ENCODE measurements at places on chromosomes 11 and 22.

DNA sequence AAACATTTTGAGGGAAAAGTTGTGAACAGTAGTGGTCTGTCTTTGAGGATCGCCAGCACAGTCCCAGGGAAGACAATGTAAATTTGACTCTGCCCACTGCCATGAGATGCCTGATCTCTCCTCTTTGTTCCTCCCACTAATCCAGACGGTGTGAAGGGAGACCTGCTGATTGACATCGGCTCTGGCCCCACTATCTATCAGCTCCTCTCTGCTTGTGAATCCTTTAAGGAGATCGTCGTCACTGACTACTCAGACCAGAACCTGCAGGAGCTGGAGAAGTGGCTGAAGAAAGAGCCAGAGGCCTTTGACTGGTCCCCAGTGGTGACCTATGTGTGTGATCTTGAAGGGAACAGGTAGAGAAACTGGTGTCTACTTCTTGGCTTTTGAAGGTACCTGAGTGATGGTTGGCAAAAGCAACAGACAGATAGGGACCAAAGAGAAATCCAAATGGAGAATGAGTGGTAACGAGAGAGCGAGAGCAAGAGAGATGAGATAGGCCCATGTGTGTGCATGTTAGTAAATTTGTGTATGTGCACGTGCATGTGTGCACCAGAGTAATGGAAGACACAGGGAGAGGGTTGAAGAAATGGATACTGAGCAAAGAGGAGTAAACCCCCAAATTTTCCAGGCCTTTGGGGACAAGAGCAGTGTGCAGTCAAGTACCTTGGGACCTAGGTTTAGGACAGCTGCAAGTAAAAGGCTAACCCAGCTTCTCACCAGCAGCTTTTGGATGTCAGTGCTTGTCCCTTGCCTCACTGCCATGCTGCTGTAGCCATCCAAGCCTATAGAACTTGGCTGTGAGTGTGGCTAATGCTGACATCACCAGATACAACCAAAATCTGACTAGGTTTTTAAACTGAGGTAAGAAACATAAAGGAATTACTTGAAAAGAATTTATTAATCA is 1.9 kb downstream of the NNMT start:
- peak; percentile 68 for DNase-seq

DNA sequence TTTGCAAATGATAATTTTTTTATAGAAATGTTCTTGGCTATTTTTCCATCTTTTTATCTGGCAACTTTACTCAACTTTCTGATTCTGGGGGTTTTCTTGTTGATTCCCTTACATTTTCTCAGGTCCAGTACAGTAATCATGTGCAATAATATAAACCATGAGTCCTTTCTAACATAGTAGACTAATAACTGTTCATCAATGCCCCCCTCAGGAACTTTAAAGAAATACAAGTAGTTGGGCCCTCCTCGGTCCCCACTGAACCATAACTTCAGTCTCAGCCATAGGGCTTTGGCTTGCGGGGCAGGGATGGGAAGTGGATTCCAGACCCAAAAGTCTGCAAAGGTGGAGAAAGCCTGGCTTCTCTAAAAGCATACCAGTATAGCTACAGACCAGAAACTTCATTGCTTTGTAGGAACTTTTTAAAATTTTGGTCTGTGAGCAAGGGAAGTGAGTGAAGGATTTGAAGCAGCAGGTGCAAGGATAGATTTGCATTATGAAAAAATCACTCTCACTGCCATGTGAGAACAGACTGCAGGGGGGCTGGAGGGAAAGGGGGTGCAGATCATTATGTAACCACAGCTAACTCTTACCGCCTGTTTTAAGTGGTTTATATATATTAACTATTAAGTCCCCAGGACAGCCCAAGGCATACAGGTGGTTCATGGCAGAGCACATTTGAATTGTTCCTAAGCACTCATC is 10.4 kb upstream of the TUB start:
- peak; percentile 41 for DNase-seq

GRCh38 chr11:82767123-82767522 is 33.5 kb upstream of the FAM181B start:
- DNase-seq, result no peak

DNA sequence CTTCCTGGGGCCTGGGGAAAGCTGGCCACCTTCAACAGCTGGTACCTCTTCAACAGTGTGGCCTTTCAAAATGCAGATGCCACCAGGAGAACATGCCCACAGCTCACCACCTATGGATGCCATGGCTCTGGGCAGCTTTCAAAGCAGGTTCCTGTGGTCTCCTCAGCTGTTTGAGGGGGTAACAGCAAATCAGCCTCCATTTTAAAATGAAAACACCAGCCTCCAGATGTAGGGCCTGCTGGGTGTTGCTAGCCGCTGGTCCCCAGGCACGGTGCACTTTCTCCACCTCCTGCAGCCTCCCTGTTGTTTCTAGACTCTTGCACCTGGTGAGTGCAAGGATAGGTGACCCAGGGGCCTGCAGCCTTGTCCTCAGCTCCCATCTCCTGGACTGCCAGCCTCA is 10.0 kb downstream of the CDPF1 start:
- DNase-seq, result no peak

DNA sequence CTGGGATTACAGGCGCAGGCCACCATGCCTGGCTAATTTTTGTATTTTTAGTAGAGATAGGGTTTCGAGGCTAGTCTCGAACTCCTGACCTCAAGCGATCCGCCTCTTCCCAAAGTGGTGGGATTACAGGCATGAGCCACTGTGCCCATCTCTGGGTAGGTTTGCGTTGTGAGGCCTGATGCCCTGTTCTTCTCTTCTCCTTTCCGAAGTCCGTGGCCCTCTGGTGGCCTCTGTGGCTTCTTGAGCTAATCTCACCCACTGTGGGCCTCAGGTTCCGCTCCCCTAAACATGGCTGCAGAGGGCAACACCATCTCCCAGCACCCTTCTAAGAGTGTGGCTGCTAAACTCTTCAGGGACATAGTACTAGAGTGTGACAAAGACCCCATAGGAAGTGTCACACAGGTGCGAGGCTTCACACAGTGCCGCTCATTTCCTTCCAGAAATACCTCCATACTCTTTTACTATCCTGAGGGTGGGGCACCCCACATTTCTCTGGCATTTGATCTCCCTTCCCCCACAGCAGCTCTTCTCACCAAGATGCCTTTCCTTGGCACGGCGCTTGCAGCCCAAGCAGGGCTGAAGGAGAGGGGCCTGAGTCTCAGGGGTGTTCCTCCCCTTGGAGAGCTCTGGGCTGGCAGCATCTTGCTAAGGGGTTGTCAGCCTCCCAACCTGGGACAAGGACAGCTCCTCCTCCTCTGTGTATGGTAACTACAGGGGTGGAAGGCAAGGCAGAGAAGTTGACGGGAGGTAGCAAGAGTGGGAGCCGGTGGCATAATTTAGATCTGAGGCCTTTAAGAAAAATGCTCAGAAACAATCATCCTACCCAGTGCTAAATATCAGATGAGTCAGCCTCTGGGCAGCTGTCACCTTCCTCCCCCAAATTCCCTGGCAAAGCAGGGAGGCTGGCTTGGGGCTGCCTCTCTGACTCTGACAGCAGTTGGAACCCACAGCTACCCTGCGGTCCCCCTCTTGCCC is 6.1 kb downstream of the THY1 start:
- peak; percentile 85 for DNase-seq

DNA sequence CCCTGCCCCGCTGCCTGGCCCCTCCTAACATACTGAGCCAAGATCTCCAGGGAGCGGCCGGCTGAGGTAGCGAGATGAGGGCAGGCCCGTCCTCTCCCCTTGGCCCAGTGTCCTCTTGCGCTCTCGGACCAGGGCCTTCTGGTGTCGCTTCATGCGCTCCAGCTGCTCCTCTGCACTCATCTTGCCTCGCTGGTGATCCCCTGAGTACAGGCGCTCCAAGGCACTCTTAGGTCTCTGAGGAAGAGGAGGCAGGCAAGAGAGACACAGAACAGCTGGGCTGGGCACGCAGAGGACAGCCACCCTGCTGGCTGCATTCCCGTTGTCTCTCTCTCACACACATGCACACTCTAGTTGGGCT is 50.6 kb downstream of the C11orf58 start:
- DNase-seq, result no peak

GRCh38 chr11:126310992-126311310 is 7.1 kb downstream of the DCPS start:
- peak; percentile 25 for DNase-seq

GRCh38 chr22:37421468-37421877 is 5.8 kb downstream of the ELFN2 start:
- no peak for DNase-seq

GRCh38 chr22:46072981-46073682 is 77.2 kb upstream of the PPARA start:
- DNase-seq, result no peak

DNA sequence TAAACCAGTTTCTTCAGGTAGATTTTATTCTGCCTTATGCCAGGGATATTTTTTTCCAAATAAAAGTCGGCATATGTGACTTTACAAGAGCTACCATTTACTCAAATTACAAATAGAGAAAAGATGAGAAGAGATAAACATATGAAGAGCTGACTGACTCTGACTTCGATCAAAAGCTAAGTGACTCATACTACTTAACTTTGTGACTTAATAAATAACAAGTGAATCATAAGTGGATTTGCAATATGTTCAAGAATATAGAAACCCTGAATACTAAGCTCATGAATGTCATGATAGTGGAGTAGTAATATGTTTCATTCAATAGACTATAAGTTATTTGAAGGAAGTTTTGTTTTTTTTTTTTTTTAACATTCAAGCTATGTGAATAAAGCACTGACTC is 130.5 kb upstream of the ANO3 start:
- DNase-seq, result peak; percentile 39

- no peak for DNase-seq
Observed at GRCh38 chr11:122717264-122717867, 61.8 kb downstream of the UBASH3B start.

- DNase-seq, result no peak
Observed at GRCh38 chr11:60923800-60924109, 505 bp upstream of the TMEM132A start.

DNA sequence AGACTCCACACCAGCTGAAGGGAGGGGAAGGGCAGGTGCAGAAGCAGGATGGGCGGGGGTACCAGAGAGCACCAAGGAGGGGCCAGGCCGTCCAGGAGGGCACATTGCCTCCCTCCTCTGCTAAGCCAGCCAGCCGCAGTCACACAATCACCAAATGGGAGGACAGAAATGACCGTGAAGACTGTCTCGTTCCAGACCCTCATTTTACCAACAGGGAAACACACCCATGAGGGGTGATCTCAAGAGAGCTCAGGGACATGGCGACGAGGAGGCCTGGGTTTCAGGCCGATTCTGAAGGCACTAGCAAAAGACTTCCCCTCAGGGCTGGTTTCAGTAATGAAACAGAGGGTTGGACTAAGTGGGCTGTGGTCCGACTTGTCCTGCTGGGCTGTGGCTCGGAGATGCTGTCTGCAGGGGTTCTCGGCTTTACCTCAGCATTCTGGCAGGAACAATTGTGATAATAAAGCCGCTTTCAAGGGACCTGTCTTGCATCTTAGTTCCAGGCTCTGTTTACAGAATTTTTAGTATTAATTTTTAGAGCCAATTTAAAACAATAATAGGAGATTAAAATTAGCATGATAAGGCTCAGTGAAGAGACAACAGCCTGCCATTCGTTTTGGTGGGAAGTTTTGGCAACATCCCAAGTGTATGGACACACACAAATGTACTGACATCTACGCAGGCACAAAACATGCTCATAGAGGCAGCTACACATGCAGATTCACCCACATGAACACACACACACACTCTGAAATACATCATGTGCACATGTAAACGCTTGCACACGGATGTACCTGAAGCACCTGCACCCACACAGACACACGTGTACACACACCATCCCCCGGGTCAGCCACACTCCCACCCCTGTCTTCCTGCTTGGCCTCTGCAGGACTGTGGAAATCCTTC is 2.0 kb upstream of the B3GAT1 start:
- DNase-seq, result no peak

DNA sequence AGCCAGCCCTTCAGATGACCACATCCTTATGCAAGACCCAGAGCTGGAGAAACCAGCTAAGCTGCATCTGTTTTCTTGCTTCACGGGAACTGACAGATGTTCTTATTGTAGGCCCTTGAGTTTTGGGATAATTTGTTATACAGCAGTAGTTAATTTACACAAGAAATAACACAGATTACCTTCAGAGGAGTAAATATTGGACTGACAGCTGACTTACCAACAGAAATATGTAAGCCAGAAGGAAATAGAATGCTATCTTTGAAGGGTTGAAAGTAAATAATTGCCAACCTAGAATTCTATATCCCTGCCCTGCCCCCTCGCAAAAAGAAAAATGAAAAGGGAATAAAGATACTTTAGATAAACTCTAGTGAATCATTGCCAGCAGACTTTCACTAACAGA is 124.1 kb downstream of the WNT7B start:
- no peak for DNase-seq

- DNase-seq, result no peak
Observed at GRCh38 chr11:20584093-20584774, 15.2 kb upstream of the SLC6A5 start.

DNA sequence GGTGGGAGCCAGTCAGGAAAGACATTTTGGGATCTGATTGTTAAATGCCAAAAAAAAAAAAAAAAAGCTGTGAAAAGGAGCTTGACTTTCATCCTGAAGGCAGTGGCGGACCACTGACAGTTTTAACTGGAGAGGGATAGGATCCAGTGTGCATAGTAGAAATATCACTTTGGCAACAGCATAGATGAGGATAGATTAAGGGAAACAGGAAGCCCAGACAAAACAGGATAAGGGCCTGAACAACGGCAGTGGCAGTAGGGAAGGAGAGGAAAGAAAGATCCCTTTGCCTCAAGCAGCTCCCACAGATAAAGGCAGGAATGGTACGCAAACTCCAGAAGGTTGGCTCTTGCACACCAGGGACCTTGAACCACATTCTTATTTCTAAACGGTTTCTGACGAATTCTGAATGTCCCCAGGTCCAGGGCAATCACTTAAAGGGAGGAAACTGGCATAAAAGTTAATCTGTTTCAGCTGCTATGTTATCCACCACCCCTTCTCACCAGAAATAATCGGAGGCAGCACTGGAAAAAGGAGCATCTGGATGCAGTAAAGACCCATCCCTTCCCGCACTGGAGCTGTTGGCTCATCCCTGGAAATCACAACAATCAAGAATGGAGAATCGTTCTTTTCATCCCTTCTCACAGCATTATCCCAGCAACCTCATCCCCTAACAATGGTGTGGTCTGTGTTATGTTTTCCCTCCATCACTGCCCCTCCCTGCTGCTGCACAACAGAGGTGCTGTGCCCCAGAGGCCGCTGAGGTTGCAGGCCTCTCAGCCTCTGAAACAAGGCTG is 99.1 kb downstream of the GAB2 start:
- DNase-seq, result peak; percentile 55

DNA sequence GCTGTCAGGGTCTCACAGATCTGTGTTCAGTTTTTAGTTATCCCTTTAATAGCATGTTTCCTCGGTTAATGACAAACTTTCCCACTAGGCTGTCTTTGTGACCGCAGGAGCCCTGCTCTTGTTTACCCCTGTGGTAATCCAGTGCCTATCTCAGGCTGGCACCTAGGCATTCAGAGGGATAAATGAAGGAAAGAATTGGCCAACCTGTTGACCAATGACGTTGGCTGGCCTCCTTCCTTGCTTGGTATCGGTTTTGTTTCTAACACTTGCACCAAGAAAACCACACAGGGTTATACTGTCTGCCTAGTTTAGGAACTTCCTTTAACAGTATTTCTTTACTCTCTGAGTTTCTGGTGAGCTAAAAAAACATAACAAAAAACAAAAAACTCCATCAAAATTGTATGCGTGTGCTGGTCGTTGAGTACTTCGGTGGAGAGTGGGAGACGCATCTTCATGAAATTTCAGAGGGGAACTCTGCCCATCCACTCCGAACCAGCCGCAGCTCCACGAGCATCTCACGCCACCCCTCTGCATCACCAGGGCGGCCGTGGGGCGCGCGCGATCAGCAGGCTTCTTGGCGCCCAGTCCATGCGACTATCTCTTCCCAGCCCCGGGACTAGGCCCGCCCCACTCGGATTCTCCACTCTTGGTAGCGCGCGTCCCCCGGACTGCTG is 563 bp upstream of the ENDOD1 start:
- no peak for DNase-seq

- DNase-seq, result peak; percentile 66
Observed at GRCh38 chr11:104700609-104701008, 197.7 kb downstream of the CASP12 start.
